ENCODE measurements at places on chromosomes 6 and 20.

DNA sequence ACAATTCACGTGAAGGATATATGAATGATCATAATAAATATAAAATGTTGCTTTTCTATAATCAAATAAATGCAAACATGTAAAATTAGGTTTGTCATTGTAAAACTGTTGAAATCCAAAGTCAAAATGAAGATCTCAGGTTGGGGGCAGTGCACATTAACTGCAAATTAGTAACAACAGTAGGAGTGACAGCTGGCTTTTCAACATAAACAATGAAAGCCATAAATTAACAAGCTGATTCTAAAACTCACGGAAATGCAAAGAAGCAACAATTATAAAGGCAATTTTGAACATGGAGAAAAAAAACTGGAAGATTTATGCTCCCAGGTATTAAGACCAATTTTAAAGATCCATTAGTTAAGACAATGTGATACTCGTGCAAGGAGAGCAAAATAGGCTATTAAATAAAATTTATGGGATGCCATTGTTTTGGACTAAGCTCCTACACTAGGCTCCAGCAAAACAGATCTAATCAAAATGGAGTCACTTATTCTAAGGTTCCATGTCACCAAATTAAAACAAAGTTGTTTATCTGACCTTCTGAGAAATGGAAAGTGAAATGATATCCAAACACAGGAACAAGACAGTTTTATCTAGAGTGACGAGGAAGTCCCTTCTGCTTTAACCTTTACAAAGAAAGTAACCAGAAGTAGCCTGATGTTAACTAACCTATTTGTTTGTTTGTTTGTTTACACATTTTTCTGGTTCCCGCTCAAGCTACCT, 770.8 kb downstream of the EPHA7 start:
- no peak for DNase-seq

- peak; percentile 21 for DNase-seq
These were observed 29.4 kb upstream of the KIF25 start for GRCh38 chr6:167968091-167968490.

- no peak for DNase-seq
These were observed 42.3 kb downstream of the TMC2 start for GRCh38 chr20:2578475-2579192.

GRCh38 chr6:143037470-143037869, 23.2 kb upstream of the AIG1 start:
- DNase-seq, result no peak

- peak; percentile 12 for DNase-seq
These were observed 93.9 kb downstream of the RNASET2 start for GRCh38 chr6:166862287-166862977.

GRCh38 chr20:48538058-48538825, 289.6 kb downstream of the PREX1 start:
- no peak for DNase-seq

- no peak for DNase-seq
These were observed 398.4 kb downstream of the BTBD9 start for GRCh38 chr6:38241200-38241871.

- no peak for DNase-seq
These were observed 21.0 kb upstream of the FYN start for GRCh38 chr6:111894272-111894671.

DNA sequence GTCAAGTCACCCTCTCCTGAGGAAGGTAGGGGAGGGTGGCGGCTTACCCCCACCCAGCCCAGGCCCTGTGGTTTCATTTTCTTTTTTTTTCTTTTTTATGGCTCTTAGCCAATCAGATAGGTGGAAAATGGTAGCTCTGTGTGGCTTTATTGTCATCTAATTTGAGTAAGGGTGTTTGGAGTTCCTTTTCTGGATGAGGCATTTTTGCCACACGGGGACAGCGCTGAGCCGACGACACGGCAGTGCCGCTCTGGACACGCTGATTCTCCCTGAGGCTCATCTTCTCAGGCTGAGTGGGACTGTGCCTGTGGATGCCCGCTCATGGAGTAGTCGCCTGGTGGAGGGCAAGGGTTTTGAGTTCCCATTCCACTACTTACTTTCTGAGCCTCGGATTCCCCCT, 37.6 kb upstream of the ANGPT4 start:
- DNase-seq, result no peak

DNA sequence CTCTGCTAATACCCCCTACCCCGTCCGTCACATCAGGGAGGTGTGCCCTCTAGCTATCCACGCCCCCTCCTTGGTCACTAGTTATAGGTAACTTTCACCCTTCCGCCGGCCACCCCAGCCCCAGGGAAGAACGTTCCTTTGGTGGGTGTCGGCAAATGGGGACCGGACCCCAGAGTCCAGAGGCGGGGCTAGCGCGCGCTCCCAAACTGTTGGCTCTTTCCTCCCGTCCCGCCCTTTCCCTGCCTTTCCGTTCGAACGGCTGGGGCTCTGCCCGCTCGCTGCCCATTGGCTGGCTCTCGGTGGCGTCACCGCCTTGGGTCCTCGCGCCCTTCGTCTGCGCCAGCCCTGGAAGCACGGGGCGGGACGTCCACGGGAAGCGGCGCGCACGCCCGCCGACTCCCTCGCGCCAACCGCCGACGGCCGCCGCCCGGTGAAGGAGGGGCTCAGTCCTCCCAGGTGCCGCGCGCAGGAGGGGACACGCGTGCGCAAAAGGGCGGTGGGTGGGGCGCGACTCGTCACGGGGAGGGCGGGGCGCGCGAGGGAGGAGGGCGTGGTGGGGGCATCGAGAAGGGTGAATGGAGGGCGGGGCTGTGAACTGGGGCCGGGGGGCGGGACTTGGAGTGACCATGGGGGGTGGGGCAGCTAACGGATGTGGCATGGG, 634 bp upstream of the PHF1 start:
- peak; percentile 92 for DNase-seq

DNA sequence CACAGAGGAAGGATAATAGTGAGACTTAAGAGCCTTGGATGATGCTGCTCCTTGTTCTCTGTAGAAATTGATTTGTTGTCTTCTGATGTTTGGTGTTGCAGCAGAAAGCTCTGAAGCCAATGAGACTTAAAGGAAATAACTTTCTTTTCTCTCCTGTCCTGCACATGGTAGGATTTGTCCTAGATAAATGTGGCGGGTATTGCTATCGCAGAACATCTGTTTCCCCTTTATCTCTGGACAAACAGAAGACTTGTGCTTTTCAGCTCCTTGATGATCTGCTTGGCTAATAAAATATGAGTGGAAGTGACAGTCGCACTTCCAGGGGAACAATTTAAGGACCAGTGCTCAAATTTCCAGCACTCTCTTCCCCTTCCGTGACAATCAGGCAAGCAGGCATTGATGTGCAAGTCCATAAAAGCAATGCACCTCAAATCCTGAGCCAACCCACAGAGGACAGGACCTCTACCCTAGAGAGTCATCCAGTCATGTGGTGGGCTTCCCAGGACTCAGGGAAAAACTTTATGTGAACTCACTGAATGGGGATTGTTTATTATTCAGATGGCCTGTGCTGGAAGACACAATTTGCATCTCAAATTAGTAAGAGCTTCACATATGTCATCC, 9.9 kb upstream of the NCR2 start:
- DNase-seq, result no peak

- no peak for DNase-seq
These were observed 105.6 kb downstream of the ELOVL4 start for GRCh38 chr6:79841577-79842375.

GRCh38 chr20:51338692-51339440, 203.7 kb downstream of the NFATC2 start:
- no peak for DNase-seq

- DNase-seq, result no peak
These were observed 523.2 kb upstream of the JARID2 start for GRCh38 chr6:14722704-14723103.

- no peak for DNase-seq
These were observed 22.4 kb upstream of the MROH8 start for GRCh38 chr20:37201827-37202162.

- no peak for DNase-seq
These were observed 73.8 kb downstream of the TSHZ2 start for GRCh38 chr20:53045941-53046340.

DNA sequence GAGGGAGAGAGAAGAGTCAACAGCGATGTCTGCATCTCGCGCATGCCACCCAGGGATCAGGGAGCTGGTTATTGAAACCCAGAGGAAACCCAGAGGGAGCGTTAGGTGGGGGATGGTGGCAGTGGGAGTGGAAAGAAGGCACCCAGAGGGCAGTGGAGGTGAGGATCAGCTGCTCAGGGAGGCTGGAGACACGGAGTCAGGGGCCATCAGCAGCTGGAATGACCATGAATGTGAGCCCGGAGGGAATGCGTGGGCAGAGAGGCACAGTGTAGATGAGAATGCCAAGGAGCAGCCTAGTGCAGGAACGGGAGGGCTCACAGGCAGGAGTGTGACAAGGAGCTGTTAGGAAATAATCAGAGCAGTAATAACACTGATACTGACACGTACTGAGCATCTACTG, 36.2 kb downstream of the RSPO4 start:
- DNase-seq, result no peak

DNA sequence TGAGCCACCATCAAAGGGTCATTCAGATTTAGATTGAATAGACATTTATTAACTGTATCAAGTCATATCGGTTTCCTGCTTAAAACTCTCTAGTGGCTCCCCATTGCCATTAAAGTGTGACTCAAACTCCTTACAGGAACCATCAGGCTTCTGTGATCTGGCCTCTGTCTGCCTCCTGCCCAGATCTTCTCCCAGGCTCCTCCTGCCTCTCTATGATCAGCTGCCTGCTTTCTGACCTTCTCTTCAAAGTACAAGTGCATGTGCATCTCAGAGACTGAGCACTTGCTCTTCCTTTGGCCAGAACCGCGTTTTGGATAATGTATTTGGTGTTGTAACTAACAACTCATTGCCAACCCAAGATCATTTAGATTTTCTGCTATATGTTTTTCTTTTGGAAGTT, 52.7 kb downstream of the IL20RA start:
- DNase-seq, result no peak

DNA sequence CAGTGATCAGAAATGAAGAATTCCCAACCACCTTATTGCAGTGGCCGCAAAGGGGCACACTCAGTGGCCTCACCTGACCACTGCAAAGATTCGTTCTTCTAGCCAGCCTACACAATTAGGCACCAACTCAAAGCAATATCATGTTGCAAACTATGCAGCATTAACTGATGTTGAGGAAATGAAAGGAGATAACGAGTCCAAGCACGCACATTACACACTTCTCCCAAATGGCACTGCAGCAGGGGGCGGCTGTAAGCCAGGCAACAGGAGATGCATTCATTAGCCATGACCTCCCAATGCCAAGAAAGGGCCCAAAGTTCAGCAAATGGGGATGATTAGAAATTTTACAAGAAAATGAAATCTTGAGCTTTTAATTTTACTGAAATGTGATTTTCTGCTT, 39.3 kb downstream of the ATXN1 start:
- no peak for DNase-seq

GRCh38 chr6:45445749-45446549, 68.2 kb upstream of the SUPT3H start:
- DNase-seq, result peak; percentile 8

DNA sequence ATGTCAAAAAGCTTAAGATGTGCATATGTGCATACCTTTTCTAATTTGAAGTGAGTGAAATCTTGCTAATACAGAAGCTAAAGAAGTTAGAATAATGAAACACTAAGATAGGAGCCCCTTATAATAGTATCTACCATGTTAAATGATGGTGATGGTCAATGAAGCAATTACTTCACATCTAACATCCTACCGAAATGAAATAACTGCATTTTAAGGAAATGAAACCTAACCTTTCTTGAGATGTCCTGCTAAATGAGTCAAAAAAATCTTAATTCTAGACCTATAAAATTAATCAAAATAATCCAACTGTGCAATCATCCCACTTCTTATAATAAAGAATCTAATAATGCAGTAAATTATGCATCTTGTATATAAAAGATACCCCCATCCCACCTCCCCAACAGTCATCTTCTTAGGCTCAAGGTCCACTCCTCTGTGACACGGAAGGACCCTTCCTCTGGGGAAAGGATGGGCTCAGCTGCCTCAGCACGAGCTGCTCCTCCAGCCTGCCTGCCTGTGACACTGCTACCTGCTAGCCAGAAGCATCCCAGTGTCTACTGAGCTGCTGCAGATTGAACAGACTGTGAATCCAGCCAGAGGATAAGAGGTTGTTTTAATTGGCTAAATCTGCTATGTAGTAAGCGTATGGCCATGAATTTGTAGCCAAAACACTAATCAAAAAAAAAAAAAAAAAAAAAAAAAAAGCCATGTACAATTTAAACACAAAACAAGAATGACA, 129.6 kb upstream of the BEND3 start:
- DNase-seq, result no peak

GRCh38 chr20:2805689-2806350, 5.4 kb upstream of the CPXM1 start:
- no peak for DNase-seq

- no peak for DNase-seq
These were observed 79.0 kb downstream of the SAMD3 start for GRCh38 chr6:130143709-130144108.

GRCh38 chr20:61875221-61875885, 190.3 kb downstream of the TAF4 start:
- DNase-seq, result no peak

DNA sequence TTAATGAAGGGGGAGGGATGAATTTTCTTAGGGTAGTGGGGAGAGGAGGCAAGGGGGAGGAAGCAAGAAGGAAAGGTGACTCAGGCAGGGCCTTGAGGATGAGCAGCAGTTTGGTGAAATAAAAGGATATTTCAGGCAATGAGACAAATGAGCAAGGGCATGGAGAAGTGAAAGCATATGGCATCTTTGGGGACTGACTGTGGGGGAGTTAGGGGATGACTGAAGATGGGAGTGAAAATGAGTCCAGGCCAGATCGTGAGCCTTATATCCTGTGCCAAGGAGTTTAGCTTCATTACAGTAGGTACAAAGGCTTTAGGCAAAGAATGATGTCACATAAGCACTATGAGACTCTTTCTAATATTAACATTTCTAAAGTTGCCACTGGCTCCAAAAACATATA, 51.9 kb downstream of the ILRUN start:
- no peak for DNase-seq
